ENCODE measurements at places on chromosomes 7 and 10.

GRCh38 chr7:3037259-3037658, 6.4 kb downstream of the CARD11 start:
- no peak for DNase-seq

- DNase-seq: peak; percentile 94
Observed at GRCh38 chr10:29119374-29119773, 169.5 kb upstream of the LYZL1 start.

DNA sequence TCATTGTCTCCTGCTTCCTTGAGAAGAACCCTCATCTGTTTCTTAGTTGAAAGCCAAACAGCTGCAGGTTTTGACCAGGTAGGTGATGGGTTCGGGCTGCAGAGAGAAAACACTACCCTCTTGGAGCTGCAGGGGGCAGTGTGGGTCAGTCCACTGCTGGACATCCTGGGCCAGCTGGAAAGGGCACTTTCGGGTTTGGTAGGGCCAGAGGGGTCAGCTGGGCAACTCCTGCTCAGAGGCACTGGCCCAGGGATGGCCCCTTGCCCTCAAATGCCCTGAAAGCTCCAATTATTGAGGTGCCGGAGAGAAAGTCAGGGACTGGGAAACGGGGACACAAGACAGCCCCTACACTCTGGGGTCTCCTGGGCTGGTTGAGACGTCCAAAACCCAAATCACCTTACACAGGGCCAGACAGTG, 90.7 kb downstream of the MKI67 start:
- peak; percentile 81 for DNase-seq

- peak; percentile 66 for DNase-seq
Observed at GRCh38 chr7:1767524-1767923, 97.4 kb downstream of the ELFN1 start.

- DNase-seq: no peak
Observed at GRCh38 chr10:14648946-14649345, 125.8 kb downstream of the FAM107B start.

- peak; percentile 8 for DNase-seq
Observed at GRCh38 chr7:43302211-43302711, 189.8 kb downstream of the HECW1 start.

GRCh38 chr10:75770626-75771081, 339.2 kb downstream of the LRMDA start:
- DNase-seq: no peak

DNA sequence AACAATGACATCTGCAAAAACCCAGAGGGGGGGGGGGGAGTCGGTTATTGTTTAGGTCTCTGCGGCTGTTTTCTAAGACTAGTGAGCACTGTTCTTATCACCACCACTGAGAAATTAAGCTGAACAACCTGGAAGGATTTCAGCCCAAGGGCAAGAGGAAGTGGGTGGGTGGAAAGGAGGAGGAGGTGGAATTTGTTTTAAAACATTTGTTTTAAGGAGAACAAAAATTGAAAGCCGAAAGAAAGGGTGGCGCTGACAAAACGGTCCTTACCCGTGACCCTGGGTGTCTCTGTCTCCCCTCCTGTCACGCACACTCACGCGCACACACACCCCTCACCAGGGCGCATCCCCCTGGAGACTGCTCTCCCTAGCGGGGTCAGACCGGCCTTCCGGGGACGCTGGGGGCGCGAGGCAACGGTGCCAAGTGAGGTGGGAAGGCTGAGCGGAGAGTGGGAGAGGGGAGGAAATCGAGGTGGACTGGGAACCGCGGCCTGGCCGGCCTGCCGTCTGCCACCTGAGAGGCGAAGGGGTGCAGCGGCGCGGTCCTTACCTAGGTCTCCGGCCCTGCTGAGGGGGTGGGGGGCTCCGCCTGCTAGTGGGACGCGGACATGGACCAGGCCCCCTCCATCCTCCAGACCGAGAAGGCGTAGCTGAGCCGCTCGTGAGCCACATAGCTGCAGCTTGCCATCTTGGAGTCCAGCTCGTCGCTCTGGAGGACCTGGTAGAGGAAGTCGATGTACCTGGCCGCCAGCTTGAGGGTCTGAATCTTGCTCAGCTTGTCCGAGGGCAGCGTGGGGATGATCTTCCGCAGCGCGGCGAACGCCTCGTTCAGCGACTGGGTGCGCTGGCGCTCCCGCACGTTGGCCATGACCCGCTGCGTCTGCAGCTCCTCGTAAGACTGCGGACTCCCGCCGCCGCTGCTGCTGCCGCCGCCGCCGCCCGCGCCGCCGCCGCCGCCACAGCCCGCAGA, 1.0 kb downstream of the TWIST1 start:
- peak; percentile 63 for DNase-seq

GRCh38 chr10:50990568-50991455, 83.5 kb upstream of the PRKG1 start:
- DNase-seq: peak; percentile 68

GRCh38 chr10:131473645-131474044, 162.1 kb upstream of the TCERG1L start:
- DNase-seq: no peak

DNA sequence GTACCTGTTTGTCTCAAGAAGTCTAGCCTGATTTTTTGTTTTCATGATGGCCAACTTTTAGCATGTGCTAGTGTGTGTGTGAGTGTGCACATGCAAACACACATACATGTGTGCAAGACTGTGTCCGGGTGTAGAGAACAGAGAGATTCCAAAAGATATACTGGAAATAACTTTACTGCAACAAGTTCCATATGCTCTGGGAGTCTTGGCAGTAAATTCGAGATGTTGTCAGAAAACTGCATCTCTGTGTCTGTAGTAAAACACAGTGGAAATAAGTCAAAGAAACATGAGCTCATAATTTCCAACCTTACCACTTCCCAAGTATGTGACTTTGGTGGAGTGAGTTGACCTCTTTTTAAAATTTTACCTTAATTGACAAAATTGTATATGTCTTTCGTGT, 950.8 kb upstream of the C7orf33 start:
- no peak for DNase-seq

DNA sequence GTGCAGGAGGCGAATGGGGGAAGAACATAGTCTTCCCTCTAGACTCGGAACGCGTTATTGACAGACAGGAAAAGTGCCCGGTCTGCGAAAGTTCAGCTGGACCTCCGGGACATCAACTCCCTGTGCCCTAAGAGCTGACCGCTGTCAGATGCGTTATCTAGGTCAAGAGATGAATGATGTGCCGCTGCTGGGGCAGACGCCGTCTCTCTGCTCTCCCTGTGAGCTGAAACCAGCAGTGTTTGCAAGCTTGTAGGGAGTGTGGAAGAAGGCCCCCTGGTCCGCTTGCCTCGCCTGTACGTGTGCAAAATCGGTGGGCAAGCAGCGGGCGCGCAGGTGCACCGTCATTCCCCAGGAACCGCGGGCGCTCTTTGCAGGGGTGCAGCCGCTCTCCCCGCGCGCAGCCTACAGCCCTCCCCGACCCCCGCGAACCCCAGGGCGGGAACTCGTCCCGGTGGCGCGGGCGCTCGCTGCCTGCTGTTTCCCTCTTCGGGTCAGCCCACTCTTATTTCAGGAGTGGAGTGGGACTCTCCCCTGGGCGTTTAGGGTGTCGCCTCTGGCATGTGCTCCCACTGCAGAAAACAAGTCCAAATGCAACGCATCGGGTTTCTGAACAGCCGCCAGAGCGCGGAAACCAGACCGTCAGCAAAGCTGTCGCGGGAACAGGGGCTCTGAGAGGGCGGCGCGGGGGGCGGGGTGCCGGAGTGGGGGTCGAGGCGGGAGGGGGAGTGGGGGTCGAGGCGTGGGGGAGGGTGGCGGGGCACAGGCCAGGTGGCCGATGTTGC, 1.8 kb upstream of the PFKFB3 start:
- peak; percentile 55 for DNase-seq

GRCh38 chr7:510782-511281, 8.8 kb downstream of the PDGFA start:
- DNase-seq: no peak

- peak; percentile 88 for DNase-seq
Observed at GRCh38 chr7:38932509-38933168, 23.6 kb upstream of the VPS41 start.

GRCh38 chr7:26376175-26376917, 84.7 kb downstream of the SNX10 start:
- peak; percentile 91 for DNase-seq

GRCh38 chr7:140062118-140062527, 628 bp downstream of the PARP12 start:
- peak; percentile 24 for DNase-seq

DNA sequence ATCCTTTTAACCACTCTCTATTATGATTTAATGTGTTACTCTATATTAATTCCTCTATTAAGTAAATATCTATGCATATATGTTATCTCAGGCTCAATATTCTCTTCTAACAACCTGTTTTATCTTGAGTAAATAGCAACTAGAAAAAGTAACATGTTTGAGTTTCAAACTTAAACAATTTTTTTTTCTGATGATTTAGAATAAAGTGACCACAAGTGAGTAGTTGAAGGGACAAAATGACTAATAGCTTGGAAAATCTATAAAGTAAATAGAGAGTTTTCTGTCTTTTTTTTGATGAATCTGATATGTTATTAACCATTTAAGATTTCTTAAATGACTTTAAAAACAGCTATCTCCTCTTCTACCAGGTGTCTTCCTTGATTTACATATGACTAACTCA, 483.8 kb downstream of the TFEC start:
- no peak for DNase-seq

- no peak for DNase-seq
Observed at GRCh38 chr10:34341473-34341872, 473.6 kb downstream of the PARD3 start.

GRCh38 chr7:157003756-157004520, 6.5 kb downstream of the MNX1 start:
- DNase-seq: peak; percentile 88

DNA sequence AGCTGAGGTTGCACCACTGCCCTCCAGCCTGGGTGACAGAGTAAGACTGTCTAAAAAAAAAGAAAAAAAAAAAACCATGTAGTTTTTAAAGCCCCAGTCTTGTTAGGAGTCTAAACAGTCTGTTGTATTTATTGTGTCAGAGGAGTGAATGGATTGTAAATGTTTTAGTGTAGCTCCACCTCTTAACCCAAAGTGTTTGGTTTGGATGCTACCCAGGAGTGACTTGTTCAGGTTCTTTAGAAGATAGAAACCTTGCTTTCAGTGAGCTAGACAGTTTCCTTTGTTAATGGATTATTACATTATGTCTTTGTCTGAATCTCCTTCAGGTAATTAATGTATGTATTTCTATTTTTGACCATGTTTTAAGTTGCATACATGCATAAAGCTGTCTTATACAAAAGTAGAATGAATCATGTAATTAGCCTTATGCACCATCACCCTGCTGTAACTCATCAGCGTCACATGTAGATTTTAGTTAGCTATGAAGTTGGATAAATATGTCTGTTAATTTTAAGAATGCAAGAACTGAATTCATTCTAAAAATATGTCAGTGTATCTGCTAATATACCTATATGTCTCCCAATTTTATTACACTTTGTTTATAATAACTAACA, 97.7 kb downstream of the TAF3 start:
- DNase-seq: no peak

- no peak for DNase-seq
Observed at GRCh38 chr10:88372881-88373592, 210.1 kb downstream of the RNLS start.

- no peak for DNase-seq
Observed at GRCh38 chr7:132112106-132112505, 464.2 kb downstream of the PLXNA4 start.

DNA sequence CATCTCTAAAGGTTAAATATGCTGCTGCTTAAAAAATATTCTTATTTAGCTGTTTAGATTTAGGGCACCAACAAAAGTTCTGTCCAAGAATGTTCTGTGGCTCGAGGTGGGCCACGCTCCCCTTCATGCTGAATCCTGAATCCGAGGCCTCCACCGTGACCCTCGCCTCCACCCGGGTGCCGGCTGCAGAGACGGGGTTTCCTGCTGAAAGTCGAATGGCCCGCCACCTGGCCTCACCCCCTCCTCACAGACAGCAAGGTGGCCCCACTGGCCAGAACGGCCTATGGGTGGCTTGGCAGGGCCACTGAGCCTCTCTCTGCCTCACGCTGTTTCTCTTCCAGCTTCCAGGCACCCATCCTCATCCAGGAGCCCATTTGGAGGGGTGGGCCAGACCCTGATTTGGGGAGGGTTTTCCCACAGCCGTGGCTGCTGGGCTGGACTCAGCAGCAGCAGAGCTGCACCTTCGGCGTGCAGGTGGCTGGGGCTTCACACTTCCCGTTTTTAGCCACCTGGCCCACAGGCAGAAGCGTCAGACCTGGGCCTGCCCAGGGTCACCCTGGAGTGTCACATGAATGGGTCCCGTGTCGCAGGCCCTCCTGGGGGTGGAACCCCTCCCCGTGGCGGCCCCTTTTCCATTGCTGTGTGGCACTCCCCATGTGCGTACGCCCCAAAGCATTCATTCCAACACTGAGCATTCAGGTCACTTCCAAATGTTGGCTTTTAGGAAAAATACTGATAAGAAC, 26.3 kb upstream of the ADGRA1 start:
- DNase-seq: no peak

GRCh38 chr7:132609222-132609621, 33.0 kb upstream of the PLXNA4 start:
- DNase-seq: no peak

DNA sequence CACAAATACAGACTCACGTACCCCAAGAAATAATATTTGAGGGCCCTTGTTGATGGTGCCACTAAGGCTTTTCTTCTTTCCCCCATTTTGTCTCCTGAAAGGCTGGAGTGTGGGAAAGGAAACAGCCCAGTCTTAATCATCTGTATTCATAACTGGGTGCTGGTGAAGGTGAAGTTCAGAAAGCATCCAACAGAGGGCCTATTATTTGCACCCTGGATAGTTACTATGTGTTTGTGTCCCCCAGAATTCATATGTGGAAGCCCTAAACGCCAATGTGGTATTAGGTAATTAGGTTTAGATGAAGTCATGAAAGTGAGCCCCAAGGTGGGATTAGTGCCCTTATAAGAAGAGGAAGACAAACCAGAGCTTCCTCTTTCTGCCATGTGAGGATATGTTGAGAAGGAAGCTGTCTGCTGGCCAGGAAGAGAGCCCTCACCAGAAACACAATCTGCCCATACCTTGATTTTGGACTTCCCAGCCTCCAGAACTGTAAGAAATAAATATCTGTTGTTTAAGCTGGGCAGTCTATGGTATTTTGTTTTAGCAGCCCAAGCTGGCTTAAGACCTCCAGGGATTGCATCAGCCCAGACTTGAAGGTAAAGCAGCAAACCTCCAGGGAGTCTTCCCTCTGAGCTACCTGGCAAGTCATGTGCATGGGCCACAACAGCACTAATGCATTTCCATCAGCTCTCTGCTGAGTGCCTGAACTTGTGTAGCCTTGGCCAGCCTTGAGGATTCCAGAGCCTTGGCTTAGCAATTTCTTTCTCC, 90.0 kb upstream of the ADRB1 start:
- DNase-seq: peak; percentile 39

GRCh38 chr7:106344861-106345260, 60.1 kb upstream of the NAMPT start:
- DNase-seq: no peak

DNA sequence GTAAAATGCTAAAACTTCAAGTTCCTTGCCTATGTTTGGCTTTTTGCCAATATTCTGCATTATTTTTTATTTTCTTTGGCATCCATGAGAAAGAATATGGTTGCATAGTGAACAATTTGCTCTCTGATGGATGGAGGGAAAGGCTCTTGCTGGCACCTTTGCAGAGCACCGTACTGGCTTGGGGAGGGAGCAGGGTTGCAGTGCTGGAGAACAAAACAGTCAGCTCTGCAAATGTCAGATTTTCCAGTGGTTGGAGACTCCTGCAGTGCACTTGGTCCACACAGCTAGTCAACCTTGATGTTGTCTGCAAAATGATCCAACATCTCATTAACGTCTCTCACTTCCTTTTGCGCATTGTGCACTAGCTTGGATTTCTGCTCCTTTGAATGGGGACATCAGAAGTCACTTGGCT, 100.8 kb downstream of the ANLN start:
- no peak for DNase-seq

GRCh38 chr10:132104471-132105301, 38.9 kb downstream of the JAKMIP3 start:
- DNase-seq: no peak

GRCh38 chr7:84200859-84201258, 6.3 kb upstream of the SEMA3A start:
- peak; percentile 43 for DNase-seq
